Mesenchymal stem cell (in vitro differentiated cells and primary cell): ENCODE measurements at places on chromosomes 13 and 19.

DNA sequence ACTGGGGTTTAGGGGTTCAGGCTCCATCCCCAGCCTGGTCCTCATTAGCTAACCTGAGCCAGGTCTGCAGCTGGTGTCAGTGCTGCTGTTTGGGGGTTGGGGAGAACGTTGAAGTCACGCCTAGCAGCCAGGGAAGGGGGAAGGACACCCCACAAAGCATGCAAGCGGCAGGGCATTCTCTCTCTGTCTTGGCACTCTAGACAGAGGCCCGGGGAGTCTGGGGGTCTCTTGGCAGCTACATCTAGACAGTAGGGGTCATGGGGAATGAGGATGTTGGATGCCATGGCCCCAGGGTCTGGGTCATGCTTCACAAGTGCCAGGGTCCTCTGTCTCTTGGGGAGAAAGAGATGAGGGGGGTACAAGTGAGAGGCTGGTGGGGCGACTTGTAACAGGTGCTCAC, 2.6 kb downstream of the ERICH4 start:
- no peak for DNase-seq

DNA sequence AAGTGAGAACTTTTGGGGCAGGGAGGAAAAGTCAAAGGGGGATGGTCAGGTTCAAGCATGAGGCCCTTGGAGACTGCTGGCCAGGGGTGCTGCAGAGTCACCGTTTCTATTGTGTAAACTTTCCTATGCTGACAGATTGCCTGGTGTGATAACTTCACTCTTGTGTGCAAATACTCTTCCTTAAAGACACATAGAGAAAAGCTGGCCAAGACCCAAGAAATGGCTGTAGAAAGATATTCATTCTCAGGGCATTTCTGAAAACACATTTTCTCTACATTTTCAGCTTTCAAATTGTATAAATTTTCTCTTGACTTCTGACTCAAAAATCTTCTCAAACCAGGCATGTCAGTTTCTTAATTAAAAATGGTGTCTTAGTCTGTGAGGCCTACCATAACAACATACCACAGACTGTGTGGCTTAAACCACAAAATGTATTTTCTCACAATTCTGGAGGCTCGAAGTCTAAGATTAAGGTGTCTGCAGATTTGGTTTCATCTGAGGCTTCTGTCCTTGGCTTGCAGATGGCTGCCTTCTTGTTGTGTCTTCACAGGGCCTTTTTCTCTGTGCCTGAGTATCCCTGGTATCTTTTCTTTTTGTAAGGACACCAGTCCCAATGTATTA, 304.5 kb downstream of the KCNRG start:
- peak; percentile 60 for DNase-seq

DNA sequence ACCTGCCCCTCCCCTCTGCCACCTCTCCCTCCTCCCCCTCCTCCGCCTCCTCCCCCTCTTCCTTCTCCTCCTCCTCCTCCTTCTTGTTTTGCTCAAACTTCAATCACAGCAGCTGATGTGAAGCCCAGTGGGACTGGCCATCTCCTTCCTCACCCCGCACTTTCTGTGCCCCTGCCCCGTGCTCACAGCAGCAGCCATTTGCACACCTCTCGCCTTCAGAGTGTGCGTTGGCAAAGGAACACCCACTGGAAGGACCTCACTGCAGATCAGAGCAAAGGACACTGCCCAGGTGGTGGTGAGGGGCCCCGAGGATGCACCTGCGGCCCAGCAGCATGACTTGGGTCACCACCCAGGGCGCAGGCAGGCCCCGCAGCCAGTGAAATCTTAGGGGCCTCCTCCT, 98.8 kb downstream of the SOX1 start:
- DNase-seq: no peak

DNA sequence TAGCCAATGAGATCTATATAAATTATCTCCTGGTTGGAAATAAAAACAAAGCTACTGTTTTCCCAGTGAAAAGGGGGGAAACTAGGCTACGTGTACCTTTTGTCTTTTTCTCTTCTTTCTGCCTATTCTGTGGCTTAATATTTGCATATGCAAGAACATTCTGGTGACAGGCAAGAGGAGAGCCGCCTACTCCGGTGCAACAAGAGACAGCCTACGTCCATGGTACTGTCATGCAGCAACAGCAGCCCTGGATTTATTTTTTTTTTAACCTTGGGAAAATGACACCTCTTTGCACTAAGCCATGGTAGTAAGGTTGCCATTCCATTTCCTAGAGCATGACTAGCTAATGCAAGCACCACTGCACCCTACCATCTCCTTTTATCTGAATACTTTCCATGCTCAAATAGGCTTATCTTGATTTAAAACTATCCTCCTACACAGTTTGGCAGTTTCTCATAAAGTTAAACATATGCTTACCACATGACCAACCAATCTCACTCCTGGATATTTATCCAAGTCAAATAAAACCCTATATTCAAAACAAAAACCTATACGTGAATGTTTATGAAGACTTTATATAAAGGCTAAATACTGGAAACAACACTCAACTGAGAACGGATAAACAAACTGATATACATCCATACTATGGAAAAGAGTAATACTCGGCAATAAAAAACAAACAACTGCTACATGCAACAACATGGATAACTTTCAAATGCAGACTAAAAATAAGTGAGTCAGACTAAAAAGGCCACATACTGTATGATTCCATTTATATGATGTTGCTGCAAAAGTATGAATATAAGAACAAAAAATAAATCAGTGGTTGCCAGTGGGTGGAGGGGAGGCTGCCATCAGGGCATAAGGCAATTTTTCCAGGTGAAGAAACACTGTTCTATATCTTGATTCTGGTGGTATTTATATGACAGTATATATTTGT, 17.3 kb downstream of the NUFIP1 start:
- DNase-seq: no peak

DNA sequence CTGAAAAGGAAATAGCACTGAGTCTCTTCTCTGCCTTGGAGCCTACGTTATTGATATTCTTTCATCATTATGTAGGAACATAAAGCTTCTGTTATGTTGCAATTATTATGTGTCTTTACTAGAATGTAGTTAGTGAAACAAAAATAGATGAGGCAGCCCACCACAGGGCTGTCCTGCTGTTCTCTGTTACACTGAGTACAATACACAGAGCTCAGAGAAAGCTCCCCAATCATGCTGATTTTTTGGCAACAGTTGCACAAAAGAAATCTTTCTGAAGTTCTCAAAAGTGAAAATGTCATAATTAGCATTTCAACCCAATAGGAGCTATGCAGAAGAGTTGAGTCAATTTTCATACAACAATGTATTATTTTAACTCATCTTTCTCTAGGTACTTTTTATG, 119.5 kb downstream of the EFNB2 start:
- DNase-seq: no peak

- DNase-seq: no peak
Observed at GRCh38 chr13:47564041-47564440, 437.0 kb downstream of the SUCLA2 start.

GRCh38 chr19:35306473-35307246, 14.7 kb downstream of the MAG start:
- DNase-seq: no peak

GRCh38 chr13:24540236-24541126, 27.9 kb upstream of the PARP4 start:
- peak; percentile 25 for DNase-seq

GRCh38 chr13:32495429-32495828, 43.2 kb downstream of the N4BP2L2 start:
- DNase-seq: no peak

DNA sequence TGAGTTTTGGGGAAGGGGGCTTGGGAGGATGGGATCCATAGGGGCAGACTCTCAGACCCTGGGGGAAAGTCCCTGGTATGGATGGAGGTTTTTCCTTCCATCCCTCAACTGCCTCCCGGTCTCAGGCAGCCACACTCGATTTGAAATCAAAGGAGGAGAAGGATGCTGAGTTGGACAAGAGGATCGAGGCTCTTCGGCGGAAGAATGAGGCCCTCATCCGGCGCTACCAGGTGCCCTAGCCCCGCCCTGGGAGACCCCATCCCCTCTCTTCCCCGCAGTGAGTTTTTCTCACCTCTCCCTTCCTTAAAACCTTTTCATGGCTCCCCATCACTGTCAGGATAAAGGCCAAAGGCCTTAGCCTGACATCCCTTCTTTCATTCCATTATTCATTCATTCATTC, 2.1 kb downstream of the CCDC9 start:
- no peak for DNase-seq

GRCh38 chr13:96141032-96141431, 51.1 kb downstream of the HS6ST3 start:
- DNase-seq: peak; percentile 29
